ENCODE measurements at places on chromosomes 6 and 20.

DNA sequence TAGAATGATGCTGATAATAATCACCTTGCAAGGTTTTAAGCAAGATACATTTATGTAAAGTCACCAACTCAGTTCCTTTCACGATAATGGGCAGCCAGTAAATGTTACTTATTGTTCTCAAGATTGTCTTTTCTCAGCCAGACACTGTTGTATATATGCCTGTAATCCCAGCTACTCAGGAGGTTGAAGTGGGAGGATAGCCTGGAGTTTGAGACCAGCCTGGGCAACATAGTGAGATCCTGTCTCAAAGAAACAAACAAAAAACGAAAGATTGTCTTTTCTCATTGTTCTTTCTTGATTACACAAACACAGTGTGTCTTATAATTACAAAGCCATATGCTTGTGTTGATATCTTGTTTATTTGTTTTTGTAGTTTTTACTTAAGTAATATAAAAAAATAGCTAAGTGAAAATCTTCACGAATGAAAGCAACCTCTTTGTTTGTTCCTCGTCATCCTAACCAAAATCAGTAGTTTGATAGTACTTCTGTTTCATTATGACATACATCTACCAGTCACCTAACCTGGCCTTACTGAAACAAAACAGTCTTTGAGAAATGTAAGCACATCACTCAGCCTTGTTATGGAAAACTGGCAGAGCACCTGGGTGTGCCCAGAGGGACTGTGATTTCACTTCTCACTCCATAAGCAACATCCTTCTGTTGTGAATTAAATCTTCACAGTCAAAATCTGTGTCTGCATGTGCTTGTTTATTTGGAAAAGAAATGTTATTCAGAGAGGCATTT is 436.2 kb upstream of the SOX4 start:
- no peak for DNase-seq

GRCh38 chr6:16503970-16504415 is 257.3 kb downstream of the ATXN1 start:
- no peak for DNase-seq

- no peak for DNase-seq
These were observed 643.7 kb downstream of the UTRN start for GRCh38 chr6:144928847-144929246.

DNA sequence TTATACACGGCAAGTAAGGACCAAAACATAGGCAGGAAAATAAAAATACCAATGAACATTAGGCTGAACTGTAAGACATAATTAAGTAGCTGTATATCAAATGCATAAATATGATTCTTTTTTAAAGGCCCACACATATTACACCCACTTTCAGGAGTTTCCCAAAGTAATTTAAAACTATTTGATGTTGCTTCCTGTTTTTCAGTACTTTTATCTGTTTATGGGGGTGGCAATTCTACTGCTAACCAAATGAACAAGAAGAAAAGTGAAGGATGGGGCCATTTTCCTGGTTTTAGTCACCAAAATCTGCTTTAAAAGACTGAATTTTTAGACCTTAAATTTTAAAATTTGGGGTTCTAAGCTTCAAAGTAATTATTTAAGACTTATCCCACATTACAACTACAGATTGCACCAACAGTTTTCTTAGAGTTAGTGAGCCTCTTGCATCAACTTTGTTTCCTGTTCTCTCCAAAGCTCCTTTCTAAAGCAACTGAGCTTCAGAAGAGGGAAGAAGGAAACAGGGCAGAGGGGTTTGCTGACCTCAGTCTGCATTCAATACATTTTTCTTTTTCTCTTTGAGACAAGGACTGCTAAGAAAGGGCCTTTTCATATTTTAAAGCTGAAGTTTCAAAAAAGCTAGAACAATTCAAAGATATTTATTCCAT is 191.0 kb downstream of the BACH2 start:
- DNase-seq: peak; percentile 16

DNA sequence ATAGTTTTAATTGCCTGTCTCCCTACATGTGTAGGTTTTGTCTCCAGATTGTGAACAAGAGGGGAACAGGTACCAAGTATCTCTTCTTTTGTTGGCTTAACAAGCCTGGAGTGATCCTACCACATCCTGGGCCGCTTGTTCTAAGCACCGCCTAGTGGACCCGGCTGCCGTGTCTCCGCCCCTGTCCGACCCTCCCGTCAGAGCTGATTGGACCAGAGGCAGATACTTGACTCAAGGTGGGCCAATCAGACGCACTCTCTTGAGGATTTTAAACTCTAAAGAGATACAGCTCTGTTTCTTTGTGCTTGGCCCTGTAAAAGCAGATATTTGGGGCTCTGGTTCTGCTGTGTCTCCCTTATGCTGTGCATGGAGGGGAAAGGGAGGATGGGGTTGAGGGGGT is 68.2 kb downstream of the PRDM1 start:
- no peak for DNase-seq

DNA sequence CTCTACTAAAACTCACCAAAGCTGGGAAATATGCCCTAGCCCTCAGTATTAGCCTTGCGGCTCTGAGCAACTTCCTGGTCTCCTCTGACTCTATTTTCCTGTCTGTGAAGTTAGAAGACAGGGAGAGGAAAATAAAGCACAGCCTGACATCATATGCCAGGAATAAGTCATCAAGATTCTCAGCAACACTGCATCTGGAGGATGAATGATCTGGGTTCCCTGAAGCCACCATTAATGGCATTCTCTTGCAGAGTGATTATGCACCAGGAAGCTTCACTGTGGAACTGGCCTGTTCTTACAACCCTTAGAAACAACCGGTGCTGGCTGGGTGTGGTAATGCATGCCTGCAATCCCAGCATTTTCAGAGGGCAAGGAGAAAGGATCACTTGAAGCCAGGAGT is 12.4 kb downstream of the ADGRF5 start:
- peak; percentile 36 for DNase-seq

GRCh38 chr6:111898452-111898851 is 25.2 kb upstream of the FYN start:
- DNase-seq: no peak

- DNase-seq: peak; percentile 51
These were observed 11.8 kb upstream of the TUBB2B start for GRCh38 chr6:3239110-3239830.

GRCh38 chr6:7723041-7723447 is 2.9 kb upstream of the BMP6 start:
- DNase-seq: peak; percentile 89

GRCh38 chr6:39075807-39076622 is 27.4 kb downstream of the GLP1R start:
- DNase-seq: no peak

DNA sequence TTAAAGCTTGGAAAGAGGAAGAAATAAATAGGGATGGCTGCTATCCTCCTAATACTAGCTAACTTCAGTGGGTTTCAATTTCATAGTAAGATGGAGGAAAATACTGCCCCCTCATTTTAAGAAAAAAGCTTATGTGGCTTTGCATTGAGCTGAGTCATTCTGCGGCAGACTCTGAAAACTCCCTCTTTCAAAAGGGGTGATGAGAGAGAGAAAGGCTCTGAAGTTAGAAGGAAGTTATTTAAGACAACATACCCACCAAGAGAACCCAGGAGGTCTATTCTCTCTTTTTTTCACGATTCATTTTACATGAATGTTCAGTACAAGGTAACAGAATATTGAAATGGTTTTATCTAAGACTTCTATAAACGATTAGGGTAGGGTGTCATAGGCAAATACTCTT is 4.5 kb downstream of the PRDM13 start:
- DNase-seq: no peak

DNA sequence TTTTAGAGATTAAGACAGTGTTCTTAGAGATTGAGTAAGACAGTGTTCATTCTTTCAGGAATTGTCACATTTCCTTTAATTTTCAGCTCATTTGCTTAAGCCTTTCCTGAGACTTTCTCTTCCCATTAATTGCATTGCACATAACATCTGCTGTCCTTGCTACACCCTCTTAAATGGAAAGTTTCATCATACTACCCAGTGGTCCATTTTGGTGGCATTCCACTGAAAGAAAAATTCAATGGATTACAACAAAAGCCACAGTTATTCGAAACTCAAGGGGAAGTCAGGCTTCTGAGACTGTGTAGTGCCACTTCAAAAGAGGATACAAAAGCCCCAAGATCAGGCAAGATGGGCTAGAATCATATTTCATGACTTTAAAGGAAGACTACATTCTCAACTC is 64.0 kb downstream of the RSPO3 start:
- DNase-seq: no peak

- DNase-seq: peak; percentile 18
These were observed 52.0 kb upstream of the MTHFD1L start for GRCh38 chr6:150813319-150813992.

DNA sequence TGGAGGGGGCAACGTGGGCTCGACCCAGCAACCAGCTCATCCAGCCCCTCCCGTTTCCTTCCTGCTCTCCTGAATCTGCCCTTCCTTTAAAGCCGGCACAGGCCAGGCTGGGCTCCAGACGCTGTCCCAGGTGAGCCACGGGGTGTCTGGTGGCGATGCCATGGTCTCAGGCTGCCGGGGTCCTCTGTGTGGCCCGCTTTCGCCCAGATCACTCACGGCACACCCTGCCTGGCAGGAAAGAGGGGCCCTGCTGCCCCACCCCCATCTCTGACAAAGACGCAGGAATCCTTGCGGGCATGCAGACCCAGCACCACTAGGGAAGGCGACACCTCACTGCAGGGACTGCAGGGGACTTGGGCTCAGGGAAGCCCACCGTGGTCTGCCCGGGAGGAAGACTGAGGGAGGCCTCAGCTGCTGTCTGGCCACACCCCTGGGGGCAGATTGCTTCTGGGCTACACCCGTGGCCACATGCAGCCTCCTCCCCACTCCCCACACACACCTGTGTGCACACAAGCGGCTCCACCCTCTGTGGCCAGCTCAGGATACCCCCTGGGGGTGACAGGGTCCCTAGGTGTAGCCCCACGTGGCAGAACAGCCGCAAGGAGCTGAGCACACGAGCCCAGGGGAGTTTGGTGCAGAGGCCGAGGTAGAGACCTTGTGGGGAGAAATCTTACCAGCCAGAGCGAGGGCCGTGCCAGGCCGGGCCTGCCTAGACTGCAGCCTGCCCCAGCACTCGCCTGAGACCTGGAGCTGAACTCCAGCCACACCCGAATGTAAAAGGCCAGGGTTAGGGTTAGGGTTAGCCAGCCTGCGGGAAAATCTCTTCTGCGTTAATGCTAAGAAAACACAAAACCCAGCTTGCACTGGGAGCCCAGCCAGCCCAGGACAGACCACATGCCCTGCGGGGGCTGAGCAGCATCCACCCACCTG is 104.6 kb downstream of the DLL1 start:
- DNase-seq: no peak

DNA sequence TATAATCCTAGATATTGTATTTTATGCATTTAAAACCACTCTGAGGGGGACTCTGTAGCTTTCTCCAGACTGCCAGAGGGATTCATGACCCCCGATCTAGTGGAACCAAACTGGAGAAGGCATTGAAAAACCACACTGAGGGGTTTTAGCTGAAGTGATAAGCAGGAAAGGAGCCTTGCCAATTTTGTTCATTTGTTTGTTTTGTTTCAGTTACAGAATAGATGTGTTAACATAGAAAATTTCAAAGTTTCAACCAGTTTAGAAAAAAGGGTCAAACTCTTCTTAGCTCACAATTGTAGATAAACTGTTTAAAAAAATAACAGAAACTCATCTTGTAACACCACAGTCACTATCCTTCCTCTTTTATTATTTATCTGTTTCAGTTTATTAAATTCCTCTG is 19.8 kb downstream of the TAB2 start:
- no peak for DNase-seq

DNA sequence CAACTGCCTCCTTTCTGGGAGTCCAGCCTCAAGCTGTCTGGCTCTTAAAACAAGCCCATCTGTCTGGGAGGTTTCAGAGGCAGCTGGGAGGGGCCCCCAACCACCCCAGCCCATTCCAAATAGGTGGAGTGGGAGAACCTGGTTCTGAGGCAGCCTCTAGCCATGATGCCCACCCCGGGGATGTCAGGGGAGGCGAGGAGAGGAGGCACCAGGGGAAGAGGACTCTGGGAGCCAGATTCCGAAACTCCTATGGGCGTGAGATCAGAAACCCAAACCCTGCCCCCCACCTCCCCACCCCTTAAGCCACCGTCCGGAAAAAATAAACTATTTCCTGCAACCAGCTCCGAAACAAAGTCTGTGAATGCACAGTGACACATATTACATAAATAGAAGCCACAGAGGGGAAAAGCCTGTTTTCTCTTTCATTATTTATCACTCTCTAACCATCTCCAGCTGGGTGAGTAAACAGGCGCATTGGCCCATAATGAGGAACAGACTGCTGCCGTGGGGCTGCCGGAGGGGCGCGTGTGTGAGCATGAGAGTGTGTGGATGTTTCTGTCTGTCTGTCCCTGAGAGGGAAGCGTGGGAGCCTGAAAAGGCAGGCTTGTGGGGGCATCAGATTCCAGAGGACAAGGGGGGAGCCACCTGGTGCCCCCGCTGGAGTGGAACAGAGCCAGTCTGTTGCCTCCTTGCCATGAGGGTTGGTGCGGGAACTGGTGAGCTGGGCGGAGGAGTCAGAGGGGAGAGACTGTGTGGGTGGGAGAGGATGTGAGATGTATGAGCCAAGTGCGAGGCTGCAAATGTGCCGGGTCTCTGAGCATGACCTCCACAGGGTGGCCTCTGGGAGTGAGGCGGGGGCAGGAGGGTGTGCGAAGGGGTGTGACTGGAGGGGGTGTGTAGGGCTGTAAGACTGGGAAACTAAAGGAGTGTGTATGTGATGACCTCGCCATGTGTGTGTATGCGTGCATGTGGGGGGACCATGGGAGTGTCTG is 14.3 kb upstream of the FOXP4 start:
- peak; percentile 32 for DNase-seq

DNA sequence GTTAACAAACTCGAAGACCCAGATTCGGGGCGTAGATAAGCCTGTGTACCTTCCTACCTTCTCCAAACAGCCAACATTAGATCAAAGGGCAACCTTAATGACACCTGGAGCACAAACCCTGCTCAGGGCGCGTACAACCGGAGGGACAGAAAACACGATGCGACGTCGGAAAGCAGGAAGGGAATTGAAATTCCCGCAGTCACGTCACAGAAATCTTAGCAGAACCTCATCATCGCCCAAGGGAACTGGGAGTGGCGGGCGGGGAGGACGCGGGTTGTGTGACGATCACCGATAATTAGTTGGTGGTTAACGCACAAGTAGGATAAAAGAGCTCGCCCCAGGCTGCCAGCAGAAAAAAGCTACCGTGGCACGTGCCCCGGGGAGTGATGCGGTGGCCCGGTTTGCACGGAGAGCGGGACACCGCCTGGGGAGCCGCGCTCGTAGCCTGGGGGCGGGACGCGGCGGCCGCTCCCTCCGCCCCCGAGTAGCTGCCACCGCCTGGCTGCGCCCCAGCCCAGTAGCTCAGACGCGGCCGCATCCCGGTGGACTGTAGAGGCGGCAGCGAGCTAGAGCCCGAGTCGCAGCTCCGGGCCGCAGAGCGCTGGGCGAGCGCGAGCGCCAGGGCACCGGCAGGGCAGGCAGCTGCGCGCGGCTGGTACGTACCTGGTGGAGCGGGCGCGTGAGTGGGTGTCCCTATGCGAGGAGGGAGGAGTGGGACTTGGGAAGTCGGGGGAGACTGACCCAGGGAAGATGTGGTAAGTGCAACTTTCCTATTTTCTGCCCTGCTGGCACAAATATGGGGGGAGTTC is at the start of gene PKIB:
Gene PKIB, plus strand, starts transcription at position 525 of the 809 bp plus-strand sequence. CDS start 107,390 bp downstream, outside the sequence.
- DNase-seq: peak; percentile 93
